Eye (tissue), 1 donor: ENCODE measurements at places on chromosomes 7 and 10.

GRCh38 chr7:123533553-123533917 lies 860 bp downstream of the IQUB start:
- DNase-seq = no peak

DNA sequence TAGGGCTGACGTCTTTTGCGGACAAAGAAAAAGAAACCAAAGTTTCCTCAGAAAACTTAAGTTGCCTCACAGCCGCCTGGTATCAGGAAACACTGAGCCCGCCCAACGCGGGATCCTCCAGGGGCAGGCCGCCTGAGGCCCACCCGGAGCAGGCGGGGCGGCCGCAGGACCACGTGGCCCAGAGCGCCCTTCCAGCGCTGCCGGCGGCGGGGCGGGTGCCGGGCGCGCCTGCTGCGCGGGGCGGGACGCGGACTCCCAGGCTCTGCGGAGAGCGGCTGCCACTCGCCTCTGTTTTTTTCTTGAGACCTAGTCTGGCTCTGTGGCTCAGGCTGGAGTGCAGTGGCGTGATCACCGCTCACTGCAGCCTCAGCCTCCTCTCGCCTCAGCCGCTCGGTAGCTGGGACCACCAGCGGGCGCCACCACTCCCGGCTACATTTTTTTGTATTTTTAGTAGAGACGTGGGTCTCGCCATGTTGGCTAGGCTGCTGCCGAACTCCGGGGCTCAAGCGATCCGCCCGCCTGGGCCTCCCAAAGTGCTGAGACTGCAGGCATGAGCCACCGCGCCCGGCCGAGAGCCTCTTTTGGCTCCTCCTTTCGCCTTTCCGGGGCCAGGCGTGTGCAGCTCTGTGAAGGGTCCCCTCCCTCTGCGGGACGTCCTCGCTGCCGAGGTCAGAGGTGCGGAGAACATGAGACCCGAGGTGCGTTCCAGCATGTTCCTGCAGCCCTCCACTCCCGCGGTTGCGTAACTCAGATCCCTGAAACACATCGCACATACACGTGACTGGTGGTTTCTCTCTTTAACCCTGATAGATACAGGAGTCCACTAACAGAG lies 11.6 kb upstream of the HNRNPF start:
- peak; percentile 91 for DNase-seq

GRCh38 chr7:24656608-24657007 lies 83.4 kb downstream of the PALS2 start:
- DNase-seq = no peak

- no peak for DNase-seq
Observed at GRCh38 chr7:30732606-30733005, 19.3 kb upstream of the INMT start.

GRCh38 chr10:132650611-132651250 lies 113.1 kb downstream of the INPP5A start:
- no peak for DNase-seq
